Anterior cingulate cortex (tissue), 58 donors: ENCODE measurements at places on chromosomes 12 and 14.

- no peak for DNase-seq
Measured at GRCh38 chr12:71440763-71441748, 1.5 kb downstream of the LGR5 start.

GRCh38 chr12:94457311-94457710 lies 2.4 kb downstream of the CEP83 start:
- DNase-seq: no peak

GRCh38 chr12:104990950-104991349 lies 4.8 kb downstream of the NOPCHAP1 start:
- no peak for DNase-seq

DNA sequence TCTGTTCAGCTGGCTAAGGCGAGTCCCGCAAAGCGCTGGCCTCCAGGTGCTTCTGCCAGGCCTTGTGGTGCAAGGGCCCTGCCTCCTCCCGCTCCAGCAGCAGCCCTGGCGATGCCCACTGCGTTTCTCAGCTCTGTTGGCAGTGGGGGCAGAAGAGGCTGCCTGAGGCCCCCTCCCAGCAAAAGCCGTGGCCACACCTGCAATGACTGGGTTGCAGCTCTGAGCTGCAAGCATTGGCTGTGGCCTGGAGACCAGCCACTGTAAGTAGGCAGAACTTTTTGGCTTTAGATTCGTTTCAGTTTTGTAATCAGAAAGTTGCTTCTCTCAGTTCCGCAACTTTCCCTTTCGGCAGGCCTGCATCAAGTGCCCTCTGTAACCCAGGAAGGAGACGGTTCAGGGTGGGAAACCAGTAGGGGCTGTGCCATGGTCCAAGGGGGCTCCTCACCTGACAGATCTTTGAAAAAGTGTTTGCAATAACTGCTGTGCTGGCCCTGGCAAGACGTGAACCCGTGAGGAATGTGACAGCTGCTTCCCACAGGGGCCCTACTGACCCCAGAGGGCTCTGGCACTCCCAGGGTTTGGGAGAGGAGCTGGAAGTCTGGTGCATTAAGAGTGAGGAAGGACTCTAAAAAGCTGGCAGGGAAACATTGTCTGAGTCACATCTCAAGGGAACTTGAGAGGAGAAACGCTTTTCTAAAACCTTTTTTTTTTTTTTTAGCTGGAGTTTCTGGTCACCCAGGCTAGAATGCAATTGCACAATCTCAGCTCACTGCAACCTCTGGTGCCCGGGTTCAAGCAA lies 54.5 kb upstream of the MAX start:
- DNase-seq: no peak

- DNase-seq: no peak
Measured at GRCh38 chr14:73744874-73745529, 30.8 kb upstream of the PNMA1 start.

DNA sequence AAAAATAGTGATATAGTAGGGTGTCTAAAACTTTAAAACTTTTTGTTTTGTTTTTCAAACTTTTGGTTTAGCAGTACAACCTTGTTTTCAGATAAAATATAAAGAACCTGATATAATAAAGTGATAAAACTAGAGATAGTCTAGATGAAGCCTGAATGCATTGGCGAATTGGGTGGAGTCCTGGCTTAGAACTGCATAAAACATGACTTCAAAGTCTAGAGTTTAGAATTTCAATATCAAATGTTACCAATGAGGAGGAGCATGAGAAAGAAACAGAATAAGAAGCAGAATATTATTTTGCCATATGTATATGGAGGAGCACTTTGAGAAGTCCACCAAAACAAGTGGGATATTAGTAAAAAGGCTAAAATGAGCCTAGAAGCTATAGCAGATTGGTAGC lies 263.6 kb downstream of the TMEM117 start:
- DNase-seq: no peak

GRCh38 chr14:46063872-46064271 lies 587.7 kb downstream of the RPL10L start:
- no peak for DNase-seq

DNA sequence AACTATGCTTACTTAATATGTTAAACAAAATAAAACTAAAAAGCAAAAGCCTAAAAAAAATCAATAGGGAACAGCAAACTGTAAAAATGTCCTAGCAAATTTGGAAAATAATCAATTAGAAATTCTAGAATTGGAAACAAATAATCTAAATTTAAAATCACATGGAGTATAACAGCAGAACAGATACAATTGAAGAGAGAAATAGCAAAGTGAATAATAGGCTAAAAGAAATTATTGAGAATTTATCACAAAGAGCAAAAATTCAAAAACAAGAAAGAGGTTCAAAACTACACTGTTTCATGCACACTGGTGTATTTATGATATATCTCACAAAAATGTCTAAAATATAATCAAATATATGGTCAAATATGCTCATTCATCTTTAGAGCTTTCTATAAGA lies 231.9 kb downstream of the GPHN start:
- DNase-seq: no peak

DNA sequence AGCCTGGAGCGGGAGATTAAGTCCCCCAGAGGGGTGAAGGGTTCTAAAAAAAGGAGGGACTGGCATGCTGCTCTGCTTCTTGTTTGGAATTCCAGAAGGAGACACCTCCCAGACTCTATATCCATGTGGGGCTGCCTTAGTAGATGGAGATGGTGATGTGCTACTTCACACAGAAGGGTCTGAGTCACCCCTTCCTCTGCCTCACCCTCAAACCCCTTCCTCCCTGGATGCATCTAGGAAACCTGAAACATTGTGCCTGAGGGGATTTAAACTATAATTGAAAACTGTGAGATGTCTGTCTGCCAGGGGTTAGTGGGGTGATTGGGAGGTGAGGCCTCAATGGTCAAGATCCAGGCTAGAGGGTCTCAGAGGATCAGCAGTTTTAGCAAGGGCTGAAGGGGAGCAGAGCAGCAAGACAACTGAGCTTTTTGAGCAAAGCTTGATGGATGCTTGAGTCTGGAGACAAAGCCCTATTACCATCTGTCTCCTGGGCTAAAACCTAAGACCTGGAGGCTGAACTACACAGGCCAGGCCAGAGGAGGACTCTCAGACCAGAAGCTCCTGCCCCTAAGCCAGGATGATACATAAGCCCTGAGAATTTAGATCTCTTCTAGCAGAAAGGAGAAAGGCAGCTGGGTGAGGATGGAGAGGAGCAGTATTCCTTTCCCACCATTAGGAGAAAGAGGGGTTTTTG lies 314.7 kb upstream of the ATP2B1 start:
- no peak for DNase-seq
